HuH-7.5 (cell line): ENCODE measurements at places on chromosomes 2 and 18.

- peak; percentile 44 for DNase-seq
Measured at GRCh38 chr2:233976690-233977294, 59.6 kb downstream of the TRPM8 start.

- DNase-seq, result no peak
Measured at GRCh38 chr2:181407171-181407570, 50.0 kb upstream of the ITGA4 start.

- DNase-seq, result no peak
Measured at GRCh38 chr2:127646487-127647241, 711 bp downstream of the GPR17 start.

- no peak for DNase-seq
Measured at GRCh38 chr2:180829261-180829660, 151.1 kb upstream of the UBE2E3 start.

DNA sequence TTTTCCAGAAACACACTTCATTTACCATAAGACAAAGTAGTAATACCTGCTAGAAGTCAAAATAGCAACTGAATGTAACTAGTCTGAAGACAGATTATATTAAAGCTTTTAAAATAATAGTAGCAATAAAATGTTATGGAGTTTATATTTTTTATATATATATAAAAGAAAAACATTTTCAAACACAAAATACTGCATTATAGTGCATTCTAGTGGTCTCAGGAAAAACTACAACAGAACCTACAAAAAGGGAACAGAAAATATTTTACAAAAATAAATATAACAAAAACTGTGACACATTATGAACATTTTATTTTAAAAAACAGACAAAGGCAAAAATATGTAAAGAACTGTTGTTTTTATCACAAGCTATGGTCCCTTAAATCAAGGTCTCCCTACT, 48.0 kb downstream of the STRN start:
- no peak for DNase-seq

DNA sequence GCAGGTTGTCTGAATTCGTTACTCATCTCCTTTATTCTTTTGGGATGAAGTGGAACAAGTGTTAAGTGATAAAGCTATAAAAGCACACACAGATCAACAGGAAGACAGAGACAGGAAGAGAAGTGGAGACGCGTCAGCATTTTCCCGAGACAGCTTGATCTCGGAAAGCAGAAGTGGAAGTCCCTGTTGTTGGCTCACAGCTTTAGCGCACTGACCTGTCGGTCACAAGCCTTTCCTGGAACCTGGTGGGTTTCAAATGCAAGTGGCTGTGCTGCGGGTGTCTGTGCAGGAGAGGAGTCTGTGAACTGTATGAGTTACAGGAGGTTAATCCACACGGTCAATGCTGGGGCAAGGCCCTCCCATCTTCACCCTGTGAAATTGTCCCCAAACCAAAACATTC, 116.6 kb upstream of the PELI1 start:
- no peak for DNase-seq

DNA sequence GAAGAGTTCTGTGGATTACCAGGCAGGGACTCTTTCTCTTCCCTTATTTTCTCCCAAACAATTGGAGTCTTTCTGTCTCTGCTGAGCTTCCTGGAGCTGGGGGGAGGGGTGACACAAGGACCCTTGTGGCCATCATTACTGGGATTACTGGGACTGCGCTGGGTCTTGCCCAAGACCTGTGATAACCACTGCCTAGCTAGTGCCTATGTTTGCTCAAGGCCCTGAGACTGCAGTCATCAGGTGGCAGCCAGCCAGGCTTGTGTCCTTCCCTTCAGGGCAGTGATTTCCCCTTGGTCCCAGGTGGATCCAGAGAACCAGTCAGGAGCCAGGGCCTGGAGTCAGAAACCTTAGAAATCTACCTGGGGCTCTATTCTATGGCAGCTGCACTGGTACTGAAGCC, 355.6 kb downstream of the PARD3B start:
- peak; percentile 29 for DNase-seq

- no peak for DNase-seq
Measured at GRCh38 chr2:63589148-63589958, 590 bp downstream of the MDH1 start.
